ENCODE measurements at places on chromosomes 16 and 17. TPM values are rescaled to one million over a fixed set of nuclear protein-coding genes. Genes with fewer than 3 reads are reported as not detected.

The ALOXE3 gene
- 3.6 TPM for total RNA-seq

The RPH3AL gene
- 24.9 TPM for total RNA-seq

The ZFHX3 gene
- total RNA-seq = 3.5 TPM

The LRRC37A gene
- 1.1 TPM for total RNA-seq

The LLGL1 gene
- total RNA-seq = 47.4 TPM

The KRTAP9-4 gene
- not detected for total RNA-seq
